ENCODE measurements at places on chromosomes 1 and 21.
A peak's percentile ranks its signal among the peaks of the same experiment; 100 is the strongest.

GRCh38 chr21:45050797-45051489, 23.4 kb upstream of the ADARB1 start:
- no peak for DNase-seq

DNA sequence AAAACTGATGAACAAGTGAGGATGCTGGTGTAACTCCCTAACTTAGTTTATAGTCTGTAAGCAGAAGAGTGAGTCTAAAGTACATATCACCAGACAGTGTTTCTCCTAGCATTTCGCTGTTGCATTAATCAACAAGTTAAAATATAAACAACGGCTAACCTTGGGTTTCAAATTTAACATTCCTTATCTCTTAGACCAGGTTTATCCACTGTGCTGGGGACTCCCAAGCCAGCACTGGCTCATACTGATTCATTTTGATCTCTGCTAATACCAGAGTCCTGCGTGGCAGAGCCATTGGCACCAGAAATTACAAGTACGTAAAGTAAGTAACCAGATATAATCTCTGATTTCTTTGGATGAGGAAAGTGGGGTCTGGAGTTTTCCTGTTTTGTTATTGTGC, at the start of gene FMO1:
TSS of gene FMO1 (plus strand) at position 193 of the 400 bp plus-strand sequence. CDS start 9,594 bp downstream, outside the sequence.
- DNase-seq, result no peak

DNA sequence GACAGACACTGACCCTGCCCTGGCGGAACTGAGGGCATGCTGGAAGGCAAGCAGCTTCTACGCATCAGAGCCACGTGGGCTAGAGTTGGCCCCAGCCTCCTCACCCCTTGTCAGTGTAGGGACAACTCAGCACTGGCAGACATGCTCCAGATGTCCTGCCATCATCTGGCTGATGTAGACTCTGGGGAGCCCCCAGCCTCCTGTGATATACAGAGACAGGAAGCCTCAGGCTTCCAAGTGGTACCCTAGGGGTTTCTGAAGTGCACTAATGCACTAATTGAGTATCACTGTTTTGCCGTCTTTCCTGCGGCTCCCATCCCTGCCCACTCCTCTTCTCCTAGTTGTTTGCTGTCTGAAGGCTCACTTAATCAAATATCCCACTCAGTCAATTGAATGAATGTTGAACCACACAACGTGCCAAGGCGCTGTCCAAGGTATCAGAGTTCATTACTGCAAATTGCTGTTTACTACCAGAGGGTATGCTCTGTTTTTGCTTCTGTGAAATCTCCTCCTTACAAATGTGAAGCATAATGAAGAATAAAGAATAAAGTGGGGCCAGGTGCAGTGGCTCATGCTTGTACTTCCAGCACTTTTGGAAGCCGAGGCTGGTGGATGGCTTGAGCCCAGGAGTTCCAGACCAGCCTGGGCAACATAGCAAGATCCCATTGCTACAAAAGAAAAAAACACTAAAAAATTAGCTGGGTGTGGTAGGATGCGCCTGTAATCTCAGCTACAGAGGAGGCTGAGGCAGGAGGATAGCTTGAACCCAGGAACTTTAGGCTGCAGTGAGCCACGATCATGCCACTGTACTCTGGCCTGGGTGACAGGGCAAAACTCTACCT, 76.4 kb upstream of the ZBTB18 start:
- DNase-seq, result no peak

DNA sequence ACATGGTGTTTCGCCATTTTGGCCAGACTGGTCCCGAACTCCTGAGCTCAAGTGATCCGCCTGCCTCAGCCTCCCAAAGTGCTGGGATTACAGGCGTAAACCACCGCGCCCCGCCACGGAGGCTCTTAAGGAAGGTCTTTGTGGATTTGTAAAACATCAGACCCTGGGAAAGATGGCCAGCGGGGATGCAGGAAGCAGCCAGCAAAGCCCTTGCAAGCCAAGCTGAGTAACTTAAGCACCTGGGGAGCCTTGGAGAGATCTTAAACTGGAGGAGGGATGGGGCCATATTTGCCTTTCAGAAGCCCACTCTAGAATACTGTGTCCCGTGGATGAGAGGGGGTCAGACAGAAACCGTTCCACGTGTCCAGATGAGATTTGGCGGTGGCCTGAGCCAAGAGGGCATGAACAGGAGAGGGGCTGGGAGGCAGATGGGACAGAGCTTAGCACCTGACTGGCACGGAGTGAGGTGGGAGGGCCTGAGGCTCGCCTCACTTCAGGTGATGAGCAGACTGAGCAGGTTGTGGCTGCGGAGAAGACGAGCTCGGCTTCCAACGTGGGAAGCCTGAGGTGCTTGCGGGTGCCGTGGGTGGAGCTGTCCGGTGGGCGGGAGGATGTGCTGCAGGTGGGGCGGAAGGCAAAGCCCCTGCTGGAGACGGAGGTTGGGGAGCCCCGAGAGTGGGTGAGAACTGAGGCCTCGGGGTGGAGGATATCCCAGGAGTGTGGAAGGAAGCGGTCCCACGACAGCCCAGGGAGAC, 11.7 kb downstream of the C1orf216 start:
- DNase-seq, result no peak

GRCh38 chr1:44501047-44501890, 96.2 kb downstream of the RNF220 start:
- DNase-seq, result no peak

GRCh38 chr1:6007318-6008083, 15.3 kb upstream of the NPHP4 start:
- no peak for DNase-seq

GRCh38 chr1:29323636-29324035, 87.3 kb downstream of the PTPRU start:
- DNase-seq, result no peak

- no peak for DNase-seq
These were observed 8.9 kb downstream of the VSIG8 start for GRCh38 chr1:159853417-159854115.

DNA sequence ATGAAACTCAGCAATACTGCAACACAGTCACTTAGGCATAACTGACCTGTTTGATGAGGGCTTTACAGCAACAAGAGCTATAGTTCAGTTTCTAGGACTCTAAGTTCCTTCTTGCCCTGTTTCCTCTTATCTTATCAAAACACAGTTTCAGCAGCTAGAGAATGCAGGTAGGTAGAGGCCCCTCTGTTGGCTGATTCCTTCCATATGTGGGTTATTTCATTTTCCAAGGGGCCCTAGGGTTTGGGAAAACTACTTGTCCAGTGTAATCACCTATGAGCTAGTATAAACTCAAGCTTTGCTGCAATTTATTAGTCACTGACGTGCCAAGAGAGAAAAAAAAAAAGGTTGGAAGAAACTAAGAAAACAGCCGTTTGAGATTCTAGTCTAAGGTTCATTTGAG, 607.7 kb upstream of the USP24 start:
- no peak for DNase-seq

- no peak for DNase-seq
These were observed 523.0 kb downstream of the PTPRC start for GRCh38 chr1:199161766-199162303.

DNA sequence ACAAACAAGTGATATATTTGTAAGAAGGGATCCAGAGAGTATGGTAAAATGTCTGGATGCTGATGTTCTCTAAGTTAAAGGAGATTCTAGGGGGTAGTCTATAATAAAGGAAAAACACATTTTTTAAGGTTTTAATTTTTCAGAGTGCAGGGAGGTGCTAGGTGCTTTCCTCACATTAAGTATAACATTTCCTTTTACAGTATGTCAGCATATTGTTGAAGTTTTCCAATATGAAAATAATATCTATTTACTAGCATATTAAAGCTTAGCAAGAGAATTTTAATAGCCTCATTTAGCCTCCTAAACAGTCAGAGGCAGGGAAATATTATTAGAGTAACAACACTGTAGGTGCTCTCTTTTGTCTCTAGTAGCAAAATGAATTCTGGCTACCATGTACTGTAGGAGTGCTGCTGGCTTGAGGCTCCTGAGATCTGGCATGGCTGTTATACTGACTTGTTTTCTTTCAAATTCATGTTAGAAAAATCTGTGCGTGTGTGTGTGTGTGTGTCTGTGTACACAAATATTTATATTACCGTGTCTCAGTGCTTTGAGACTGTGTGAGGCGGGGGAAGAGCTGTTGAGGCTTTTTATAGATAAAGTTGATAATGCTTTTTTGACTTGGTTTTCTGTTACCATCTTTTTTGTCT, 71.0 kb downstream of the POU2F1 start:
- no peak for DNase-seq

DNA sequence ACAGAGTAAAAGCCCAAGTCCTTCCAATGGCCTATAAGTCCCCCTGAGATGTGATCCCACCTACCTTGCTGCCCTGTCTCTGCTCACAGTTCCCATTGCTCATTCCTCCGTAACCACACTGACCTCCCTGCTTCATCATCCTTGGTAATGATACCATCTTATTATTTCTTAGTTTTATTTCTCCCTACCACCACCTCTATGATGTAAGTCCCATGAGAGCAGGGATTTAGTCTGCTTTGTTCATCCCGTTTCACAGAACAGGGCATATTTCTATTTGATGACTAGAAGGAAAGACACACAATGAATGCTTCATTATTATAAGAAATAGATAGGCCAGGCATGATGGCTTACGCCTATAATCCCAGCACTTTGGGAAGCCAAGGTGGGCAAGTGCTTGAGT, 22.5 kb downstream of the NIBAN1 start:
- DNase-seq, result no peak

- no peak for DNase-seq
These were observed 23.5 kb downstream of the MTARC1 start for GRCh38 chr1:220810179-220810653.

GRCh38 chr21:29436143-29436542, 137.4 kb downstream of the BACH1 start:
- no peak for DNase-seq

GRCh38 chr1:32878637-32879041, 7.7 kb upstream of the HPCA start:
- no peak for DNase-seq

DNA sequence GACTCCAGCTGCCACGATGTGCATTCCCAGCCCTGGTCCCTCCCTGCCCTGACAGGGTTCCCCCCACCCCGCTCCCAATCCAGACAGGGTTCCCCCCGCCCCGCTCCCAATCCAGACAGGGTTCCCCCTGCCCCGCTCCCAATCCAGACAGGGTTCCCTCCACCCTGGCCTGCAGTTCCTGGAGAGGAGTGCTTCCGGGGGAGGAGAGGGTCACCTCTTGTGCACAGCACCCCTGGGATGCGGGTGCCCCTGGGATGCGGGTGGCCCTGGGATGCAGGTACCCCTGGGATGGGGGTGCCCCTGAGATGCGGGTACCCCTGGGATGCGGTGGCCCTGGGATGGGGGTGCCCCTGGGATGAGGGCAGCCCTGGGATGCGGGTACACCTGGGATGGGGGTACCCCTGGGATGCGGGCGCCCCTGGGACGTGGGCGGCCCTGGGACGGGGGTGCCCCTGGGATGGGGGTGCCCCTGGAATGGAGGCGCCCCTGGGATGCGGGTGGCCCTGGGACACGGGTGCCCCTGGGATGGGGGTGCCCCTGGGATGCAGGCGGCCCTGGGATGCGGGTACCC, 36.7 kb upstream of the SLC19A1 start:
- peak; percentile 64 for DNase-seq

- DNase-seq, result no peak
These were observed at the start of gene AIM2 for GRCh38 chr1:159076438-159077119. TSS of gene AIM2 (minus strand) at chr1:159076766. CDS start at chr1:159073499, 3,267 bp downstream.

- no peak for DNase-seq
These were observed 46.1 kb downstream of the CAMTA1 start for GRCh38 chr1:6831366-6831765.

DNA sequence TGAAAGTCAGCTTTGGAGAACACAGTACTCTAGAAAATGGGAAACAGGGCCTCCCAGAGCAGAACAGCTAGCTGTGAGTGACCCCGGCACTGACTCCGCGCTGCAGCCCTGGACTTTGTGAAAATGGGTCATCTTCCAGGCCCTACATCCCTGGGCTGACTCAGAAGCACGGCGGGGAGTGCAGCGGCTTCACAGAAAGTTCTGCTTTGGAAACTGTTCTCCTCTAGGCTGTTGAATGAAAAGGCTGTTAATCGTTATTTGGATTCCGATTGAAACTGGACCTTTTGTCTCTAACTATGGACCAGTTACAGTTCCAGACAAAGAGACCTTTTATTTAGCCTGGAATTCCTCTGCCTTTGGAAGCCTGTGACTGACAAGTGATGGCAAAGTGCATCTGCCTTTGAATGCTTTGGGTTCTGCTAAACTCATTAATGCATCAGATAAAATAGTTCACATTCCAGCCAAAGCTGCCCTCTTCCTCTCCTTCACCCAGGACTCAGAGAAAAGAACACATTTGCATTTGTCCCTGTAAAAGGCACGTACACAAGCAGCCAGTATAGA, 144.9 kb upstream of the HOOK1 start:
- no peak for DNase-seq

GRCh38 chr1:67431156-67431765, 1.1 kb upstream of the SERBP1 start:
- DNase-seq, result no peak

DNA sequence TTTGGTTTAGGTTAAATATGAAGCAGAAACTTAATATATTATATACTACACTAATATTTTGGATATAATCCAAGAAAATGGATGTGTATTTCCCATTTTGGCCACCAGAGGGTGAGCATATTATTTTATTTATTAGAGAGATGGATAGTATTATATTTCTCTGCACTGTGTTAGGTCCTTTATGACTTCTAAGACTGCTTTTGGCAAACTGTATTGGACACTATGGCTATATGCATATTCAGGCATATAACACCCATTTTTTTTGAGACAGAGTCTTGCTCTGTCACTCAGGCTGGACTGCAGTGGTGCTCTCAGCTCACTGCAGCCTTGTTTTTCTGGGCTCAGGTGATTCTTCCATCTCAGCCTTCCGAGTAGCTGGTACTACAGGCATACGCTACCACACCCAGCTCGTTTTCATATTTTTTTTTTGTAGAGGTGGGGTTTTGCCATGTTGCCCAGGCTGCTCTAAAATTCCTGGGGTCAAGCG, 17.8 kb upstream of the PGM1 start:
- no peak for DNase-seq

GRCh38 chr1:54815086-54815876, 14.2 kb upstream of the TTC22 start:
- DNase-seq, result peak; percentile 18

DNA sequence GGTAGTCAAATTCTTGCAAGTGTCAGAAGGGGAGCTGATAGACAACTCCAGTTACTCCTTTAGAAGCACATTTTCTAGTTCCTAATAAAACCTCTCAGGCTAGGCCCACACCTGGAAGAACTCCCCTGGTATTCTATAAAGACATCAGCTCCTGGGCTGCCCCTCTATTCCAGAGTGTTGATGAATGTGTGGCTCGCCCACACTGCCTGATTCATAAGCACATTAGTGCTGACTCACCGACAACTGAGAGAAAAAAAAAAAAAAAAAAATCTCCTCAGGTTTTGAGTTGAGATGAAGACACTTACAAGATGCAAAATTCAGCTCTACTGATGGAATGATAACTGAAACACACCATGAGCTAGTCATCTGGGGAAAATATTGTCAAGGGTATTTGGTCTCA, 188.1 kb downstream of the TNR start:
- no peak for DNase-seq

GRCh38 chr1:68600049-68600661, 103.3 kb upstream of the DEPDC1 start:
- DNase-seq, result no peak

DNA sequence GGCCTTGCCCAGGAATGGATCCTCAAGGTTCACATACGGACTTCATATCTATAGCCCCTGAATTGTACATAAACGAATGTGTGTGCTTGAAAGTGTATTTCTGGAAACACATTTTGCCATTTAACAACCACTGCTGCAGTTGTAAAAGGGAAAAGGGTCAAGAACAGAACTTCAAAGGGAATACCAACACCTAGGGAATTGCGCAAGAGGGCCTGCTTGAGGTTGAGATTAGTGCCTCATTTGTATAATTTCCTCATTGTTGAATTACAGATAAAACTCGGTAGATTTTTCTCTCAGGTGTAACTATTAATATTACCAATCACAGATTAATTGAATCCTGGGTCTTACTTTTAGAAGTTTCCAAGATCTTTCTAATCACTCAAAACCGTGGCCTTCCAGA, 6.1 kb downstream of the NCF2 start:
- DNase-seq, result no peak
